ENCODE measurements at places on chromosomes 2 and 18.

- H3K27me3 ChIP-seq = peaks cover 5% of the 10 kb centered on the region
- H3K27ac ChIP-seq = no peak overlapping the region
- H3K4me3 ChIP-seq = no peak overlapping the region
- DNase-seq = no peak
- no peaks in the 10 kb centered on the region for H3K36me3 ChIP-seq
- H3K4me1 ChIP-seq = no peaks in the 10 kb centered on the region
Measured at GRCh38 chr2:200625958-200626363, 40.1 kb downstream of the AOX1 start.

DNA sequence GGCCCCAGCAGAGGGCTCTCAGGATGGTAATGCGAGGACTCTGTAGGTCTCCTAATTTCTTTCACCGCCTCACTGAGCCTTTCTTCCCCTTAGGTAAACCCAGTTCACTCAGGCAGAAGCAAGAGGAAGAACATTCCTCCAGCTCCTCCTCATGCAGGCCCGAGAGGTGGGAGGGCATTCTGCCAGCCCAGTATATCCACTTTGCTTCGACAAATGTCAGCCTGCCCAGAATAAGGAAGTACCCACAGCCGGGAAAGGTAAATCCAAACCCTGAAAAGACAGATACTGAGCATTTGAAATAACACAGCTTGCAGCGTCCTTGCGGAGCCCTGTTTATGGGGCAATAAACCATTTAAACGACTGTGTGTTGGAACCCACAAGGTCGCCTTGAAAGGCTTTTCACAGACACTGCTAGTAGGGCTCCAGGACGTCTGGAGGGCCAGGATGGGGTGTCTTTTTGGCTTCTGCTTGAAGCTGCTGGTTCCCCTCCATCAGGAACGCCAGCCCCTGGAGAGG is 63.0 kb upstream of the STPG4 start:
- no peaks in the 10 kb centered on the region for H3K36me3 ChIP-seq
- H3K27me3 ChIP-seq = peaks cover 4% of the 10 kb centered on the region
- H3K27ac ChIP-seq = no peak overlapping the region
- no peak for DNase-seq
- no peaks in the 10 kb centered on the region for H3K4me1 ChIP-seq
- no peak overlapping the region for H3K4me3 ChIP-seq

DNA sequence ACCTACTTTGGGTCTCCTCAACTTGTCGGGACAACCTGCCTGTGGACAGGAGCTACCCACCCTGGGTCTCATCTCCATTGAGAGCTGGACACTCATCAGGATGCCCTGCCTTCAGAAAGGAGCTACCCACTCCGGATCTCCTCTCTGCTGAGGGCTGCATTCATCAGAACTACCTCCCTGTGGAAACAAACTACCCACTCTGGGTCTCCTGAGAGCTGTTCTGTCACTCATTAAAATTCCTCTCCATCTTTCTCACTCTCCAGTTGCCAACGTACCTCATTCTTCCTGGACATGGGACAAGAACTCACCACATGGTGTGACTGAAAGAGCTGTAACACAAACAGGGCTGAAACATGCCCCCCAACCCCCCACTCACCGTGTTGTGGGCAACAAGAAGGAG is 22.5 kb upstream of the UBE2F start:
- DNase-seq = no peak
- no peak overlapping the region for H3K4me3 ChIP-seq
- H3K27ac ChIP-seq = no peak overlapping the region
- H3K4me1 ChIP-seq = peaks cover 26% of the 10 kb centered on the region

GRCh38 chr18:13436576-13436975 is 218.0 kb downstream of the LDLRAD4 start:
- DNase-seq = no peak
- H3K27me3 ChIP-seq = no peaks in the 10 kb centered on the region
- H3K4me3 ChIP-seq = peak overlapping the region; percentile 25
- peaks cover 10% of the 10 kb centered on the region for H3K36me3 ChIP-seq

DNA sequence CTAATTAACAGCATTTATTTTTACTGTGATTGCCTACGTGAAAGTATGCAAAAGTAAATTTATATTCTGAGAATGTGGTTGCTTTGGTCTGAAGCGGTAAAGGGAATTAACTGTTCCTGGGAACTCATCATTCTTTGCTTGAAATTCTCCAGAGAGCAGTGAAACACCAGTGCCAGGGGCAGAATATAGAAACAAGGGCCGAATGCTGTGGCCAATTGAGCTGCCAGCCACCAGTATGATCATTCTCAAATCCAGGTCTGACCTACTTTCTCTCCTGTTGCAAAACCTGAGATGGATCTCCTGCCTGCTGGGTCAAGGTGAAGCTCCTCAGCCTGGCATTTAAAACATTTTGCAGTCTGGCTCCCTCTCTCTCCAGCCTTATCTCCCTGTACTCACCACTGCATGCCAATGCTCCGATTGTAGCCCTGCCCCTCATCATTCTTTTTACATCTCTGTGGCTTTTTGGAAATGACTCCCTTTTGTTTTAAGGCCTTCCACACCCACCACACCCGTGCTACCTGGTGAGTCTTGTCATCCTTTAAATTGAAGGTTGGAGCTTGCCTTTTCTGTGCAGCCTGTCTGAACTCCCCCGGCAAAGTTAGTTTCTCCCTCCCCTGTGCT is 94.5 kb upstream of the TMEM178A start:
- no peaks in the 10 kb centered on the region for H3K4me1 ChIP-seq
- no peak overlapping the region for H3K27ac ChIP-seq
- no peaks in the 10 kb centered on the region for H3K36me3 ChIP-seq
- DNase-seq = no peak

DNA sequence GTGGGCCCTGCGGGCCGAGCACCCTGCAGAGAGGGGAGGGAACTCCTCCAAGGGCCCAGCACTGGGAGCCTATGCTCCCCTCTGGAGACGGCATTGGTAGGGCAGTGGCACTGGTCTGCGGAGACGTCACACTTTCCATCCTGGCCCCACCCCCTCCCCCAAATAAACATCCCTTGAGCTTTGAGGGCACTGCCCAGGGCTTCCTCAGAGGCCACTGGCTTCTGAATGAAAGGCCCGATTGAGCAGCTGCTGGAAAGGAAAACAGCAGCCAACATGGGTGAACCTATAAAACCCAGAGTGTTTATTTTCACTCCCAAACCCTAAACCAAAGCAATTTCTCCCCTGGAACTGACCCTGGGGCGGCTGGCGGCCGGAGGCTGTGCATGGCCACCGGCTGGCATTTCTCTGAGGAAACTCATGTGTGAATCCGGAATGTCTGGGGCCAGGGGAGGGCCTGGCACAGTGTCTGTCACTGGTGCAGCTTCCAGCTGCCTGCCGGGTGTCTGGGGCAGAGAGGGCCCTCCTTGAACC is 138.9 kb downstream of the DYSF start:
- no peaks in the 10 kb centered on the region for H3K4me1 ChIP-seq
- DNase-seq = no peak

DNA sequence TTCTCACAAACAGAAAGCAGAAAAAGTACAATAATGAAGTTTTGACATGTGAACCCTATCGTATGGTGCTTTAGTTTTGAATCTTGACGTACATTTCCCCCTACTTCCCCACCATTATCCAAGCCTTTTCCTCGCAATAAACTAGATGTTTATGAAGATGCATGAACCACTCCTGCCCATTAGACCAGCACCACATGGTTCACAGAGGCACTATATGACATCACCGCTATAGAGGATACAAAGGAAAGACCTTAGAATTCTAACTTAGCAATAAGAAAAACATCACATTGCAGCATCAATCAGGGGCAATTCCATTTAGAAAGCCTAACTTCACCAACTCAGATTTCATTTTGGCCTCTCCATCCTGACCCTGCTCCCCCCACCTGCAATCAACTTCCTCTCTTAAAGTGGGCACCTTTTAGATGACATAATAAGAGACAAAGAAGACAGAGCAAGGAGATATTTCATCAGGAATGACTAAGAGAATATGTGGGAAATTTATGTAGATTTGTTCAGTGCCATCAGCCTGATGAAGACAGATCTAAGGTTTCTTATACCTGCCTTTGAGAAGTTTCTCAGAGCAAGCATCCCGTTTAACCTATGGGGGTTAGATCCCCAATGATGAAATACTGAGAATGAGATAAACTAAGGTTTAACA is 124.9 kb downstream of the PIGN start:
- no peak overlapping the region for H3K27ac ChIP-seq
- H3K4me1 ChIP-seq = no peaks in the 10 kb centered on the region
- H3K36me3 ChIP-seq = peaks cover 50% of the 10 kb centered on the region
- no peaks in the 10 kb centered on the region for H3K27me3 ChIP-seq

DNA sequence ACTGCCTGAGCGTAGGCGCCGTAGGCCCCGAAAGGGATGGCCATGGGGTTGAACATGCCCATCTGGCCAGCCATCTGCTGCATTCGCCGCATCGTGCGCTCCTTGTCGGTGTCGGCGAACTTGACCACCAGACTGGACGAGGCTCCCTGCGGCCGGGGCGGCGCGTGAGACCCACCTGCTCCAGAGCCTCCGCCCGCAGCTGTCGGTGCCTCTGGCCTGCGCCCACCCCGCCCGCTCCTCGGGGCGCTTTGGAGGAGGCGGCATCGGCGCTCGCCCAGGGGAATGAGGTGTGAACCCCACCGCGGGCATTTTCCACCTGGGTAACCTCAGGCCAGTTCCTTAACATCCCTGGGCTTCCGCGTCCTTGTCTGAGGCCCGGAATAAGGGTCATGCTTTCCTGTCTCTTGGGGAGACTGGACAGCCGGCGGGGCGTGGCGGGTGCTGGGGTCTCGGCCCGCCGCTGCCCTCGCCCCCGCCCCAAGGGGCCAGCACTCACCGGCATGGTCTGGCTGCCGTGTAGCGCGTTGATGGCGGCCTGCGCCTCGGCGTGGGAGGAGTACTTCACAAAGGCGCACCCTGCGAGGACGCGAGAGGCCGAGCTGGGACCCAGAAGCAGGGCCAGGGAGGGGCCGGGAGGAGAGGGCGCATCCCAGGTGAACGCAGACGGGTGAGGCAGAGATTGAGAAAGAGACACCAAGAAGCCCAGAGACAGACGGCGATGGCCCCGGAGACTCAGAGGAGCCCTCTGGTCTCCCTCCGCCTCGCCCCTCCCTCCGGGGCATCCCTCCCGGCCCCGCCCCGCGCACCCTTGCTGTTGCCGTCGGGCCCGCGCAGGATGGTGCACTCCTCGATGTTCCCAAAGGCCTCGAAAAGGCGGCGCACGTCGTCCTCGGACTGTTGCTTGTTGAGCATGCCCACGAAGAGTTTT is 291.0 kb downstream of the CELF4 start:
- DNase-seq = no peak
- no peak overlapping the region for H3K27ac ChIP-seq
- peaks cover 46% of the 10 kb centered on the region for H3K27me3 ChIP-seq
- H3K36me3 ChIP-seq = no peaks in the 10 kb centered on the region
- no peak overlapping the region for H3K4me3 ChIP-seq

DNA sequence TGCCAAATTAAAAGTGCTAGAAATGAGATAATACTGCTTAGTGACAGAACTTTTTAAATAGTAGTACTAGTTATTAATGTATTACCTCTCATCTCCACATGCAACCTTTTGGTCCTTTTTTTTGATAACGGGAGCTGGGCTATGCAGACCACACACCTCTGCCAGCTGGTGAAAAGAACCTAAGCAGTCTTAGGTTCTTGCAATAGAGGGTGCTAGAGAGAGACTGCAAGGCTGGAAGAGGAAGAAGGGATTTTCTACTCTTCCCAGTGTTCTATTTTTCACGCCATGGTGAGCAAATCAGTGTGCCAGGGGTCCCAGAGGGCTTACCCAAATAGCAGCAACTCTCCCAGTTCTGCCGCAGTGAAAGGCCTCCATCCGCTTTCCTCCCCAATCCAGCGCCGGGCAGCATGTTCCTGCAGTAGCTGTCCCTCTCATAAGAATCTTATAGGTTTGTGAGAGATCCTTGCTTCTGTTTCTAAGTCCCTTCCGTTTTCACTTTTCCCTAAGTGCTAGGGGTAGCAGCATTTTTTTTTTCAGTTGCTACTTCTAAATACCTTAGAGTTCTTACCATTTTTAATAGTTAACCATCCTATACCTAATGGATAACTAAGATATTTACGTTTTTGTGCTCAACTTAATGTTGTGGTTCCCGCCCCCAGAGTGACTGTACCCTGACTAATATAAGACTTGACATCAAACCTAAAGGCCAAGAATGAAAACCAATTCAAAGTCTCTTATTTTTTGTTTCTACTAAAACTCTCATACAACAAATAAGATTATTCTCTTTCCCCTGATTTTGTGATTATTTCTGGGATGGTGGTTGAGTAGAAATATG is 69.4 kb upstream of the UBE2E3 start:
- H3K36me3 ChIP-seq = no peaks in the 10 kb centered on the region
- no peak overlapping the region for H3K4me3 ChIP-seq
- no peak for DNase-seq
- peaks cover 8% of the 10 kb centered on the region for H3K27me3 ChIP-seq
- no peaks in the 10 kb centered on the region for H3K4me1 ChIP-seq
- no peak overlapping the region for H3K27ac ChIP-seq

- DNase-seq = no peak
- no peak overlapping the region for H3K4me3 ChIP-seq
- H3K27me3 ChIP-seq = peaks cover 6% of the 10 kb centered on the region
- H3K4me1 ChIP-seq = no peaks in the 10 kb centered on the region
- H3K36me3 ChIP-seq = no peaks in the 10 kb centered on the region
Measured at GRCh38 chr2:238576674-238577073, 149.9 kb downstream of the ASB1 start.

GRCh38 chr2:11855064-11855760 is 108.8 kb downstream of the LPIN1 start:
- peaks cover 9% of the 10 kb centered on the region for H3K36me3 ChIP-seq
- no peak overlapping the region for H3K4me3 ChIP-seq
- no peak overlapping the region for H3K27ac ChIP-seq
- DNase-seq = no peak
- H3K27me3 ChIP-seq = peaks cover 10% of the 10 kb centered on the region

DNA sequence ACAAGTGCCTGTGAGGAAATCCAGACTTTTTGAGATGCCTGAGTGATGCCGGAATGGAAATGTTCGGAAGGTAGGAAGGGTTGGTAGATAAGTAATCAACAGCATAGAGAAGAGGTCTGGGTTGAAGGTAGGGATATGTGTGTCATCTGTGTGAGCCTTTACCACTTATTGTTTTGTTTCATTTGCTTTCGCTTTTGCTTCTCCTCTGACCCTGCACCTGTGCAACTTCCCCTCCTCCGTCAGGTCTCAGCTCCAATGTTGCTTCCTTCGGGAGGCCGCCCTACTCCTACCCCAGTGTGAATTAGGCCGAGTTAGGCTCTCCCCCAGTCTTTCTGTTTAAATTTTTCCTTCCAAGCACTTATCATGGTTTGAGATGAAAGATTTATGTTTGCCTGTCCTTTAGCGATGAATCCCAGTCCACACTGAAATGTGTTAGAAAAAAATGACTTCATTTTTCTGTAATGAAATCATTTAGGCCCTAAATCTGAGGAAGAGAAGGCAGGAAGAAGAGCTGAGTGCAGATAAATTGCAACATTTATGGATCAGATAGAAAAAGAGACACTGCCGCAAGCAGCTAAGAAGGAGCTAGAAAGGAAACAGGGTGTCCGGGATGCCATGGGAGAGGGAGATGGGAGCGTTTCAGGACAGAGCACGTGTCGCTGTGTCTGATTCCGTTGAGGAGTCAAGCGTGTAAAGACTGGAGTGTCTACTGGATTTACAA is 139.6 kb upstream of the PELI1 start:
- peak; percentile 20 for DNase-seq
- H3K4me1 ChIP-seq = no peaks in the 10 kb centered on the region
